ENCODE measurements at places on chromosomes 16 and 17. TPM values are rescaled to one million over a fixed set of nuclear protein-coding genes. Genes with fewer than 3 reads are reported as not detected.

DNA sequence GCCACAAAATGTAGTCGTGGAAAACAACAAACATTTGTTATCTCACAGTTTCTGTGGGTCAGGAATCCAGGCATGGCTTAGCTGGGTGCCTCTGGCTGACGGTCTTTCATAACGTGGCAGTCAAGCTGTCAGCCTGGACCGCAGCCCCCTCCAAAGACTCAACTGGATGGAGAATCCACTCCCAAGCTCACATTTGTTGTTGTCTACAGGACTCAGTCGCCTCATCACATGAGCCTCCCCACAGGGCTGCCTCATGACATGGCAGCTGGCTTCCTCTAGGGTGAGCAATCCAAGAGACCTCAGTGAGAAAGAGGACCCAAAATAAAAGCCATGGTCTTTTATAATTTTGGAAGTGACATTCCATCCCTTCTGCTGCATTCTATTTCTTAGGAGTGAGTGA lies 34.7 kb upstream of the AKAP1 start:
- no peaks in the 10 kb centered on the region for H3K27me3 ChIP-seq
- no peak overlapping the region for H3K27ac ChIP-seq
- no peak overlapping the region for H3K4me3 ChIP-seq
- no peaks in the 10 kb centered on the region for H3K36me3 ChIP-seq
- no peaks in the 10 kb centered on the region for H3K4me1 ChIP-seq
- DNase-seq, result no peak

GRCh38 chr17:80585890-80586845 lies 41.5 kb downstream of the RPTOR start:
- no peak overlapping the region for H3K4me3 ChIP-seq
- H3K36me3 ChIP-seq, result no peaks in the 10 kb centered on the region
- no peak overlapping the region for H3K27ac ChIP-seq
- H3K27me3 ChIP-seq, result no peaks in the 10 kb centered on the region
- DNase-seq, result no peak

- H3K36me3 ChIP-seq, result no peaks in the 10 kb centered on the region
- H3K4me3 ChIP-seq, result no peak overlapping the region
- DNase-seq, result no peak
- no peak overlapping the region for H3K27ac ChIP-seq
- H3K27me3 ChIP-seq, result no peaks in the 10 kb centered on the region
Measured at GRCh38 chr16:10655415-10655977, 39.2 kb downstream of the TEKT5 start.

The GJC1 gene
- total RNA-seq, result 0.71 TPM
